ENCODE measurements at places on chromosomes 12 and 14.

GRCh38 chr12:53047221-53048032, 2.4 kb upstream of the TNS2 start:
- no peak for DNase-seq

GRCh38 chr12:124319368-124320050, 24.6 kb downstream of the RFLNA start:
- DNase-seq: no peak

DNA sequence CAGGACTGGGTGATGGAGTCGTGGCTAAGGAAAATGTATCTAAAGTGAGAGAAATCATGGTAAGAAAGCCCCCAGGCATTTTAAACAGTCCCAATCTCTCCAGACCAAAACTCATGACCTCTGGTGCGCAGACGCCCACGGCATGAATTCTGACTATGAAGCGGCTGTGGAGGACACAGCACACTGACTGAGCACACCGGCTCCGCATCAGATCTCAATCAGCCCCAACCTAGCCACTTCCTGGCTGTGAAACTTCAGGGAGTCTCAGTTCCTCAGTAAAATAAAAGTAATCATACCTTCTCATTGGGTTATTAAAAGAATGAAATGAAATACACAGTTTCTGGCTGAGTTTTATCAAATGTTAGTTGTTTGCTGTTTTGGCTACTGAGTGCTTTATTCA, 38.7 kb downstream of the SETD3 start:
- DNase-seq: no peak

- DNase-seq: no peak
Observed at GRCh38 chr12:12741660-12742059, 24.5 kb downstream of the CDKN1B start.

- DNase-seq: no peak
Observed at GRCh38 chr12:53558631-53559030, 51.3 kb upstream of the NPFF start.

GRCh38 chr12:51941604-51942003, 9.9 kb upstream of the ACVR1B start:
- DNase-seq: peak; percentile 89

- no peak for DNase-seq
Observed at GRCh38 chr14:29274890-29275596, 508.5 kb downstream of the FOXG1 start.

DNA sequence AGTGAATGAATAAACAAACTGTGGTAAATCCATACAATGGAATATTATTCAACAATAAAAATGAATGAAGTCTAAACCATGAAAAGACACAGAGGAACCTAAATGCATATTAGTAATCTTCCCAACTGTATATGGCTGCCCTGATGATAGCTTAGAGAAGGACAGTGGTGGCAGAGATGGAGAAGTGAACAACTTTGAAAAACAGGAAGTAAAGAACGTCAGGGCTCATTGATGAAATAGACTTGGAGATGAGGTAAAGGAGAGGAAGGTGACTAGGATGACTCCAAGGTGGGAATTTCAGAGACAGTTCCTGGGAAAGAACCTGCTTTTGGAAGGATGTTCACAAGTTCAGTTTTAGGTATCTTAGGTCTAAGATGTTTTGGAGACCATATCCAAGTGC, 36.3 kb upstream of the NT5DC3 start:
- DNase-seq: no peak

- DNase-seq: peak; percentile 79
Observed at GRCh38 chr12:25518512-25518911, 34.6 kb downstream of the LMNTD1 start.

- no peak for DNase-seq
Observed at GRCh38 chr12:113397497-113398197, 6.0 kb downstream of the SDS start.

DNA sequence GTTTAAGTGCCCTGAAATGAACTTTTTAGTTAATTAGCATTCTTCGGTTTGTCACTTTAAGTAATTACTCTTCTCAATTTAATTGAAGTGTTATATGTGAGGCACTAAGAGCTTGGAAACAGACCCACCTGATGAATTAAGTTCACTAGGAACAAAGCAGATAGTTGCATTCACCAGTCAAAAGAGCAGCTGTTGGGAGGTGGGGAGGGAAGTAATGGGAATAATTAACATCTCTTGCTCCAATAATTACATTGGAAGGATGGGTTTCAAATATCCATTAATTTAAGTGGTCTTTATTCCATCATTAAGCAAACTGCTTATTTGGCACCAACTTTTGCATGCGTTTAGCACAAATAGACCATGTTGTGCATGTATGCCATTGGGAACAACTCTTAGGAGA, 667.2 kb downstream of the GALC start:
- DNase-seq: no peak

DNA sequence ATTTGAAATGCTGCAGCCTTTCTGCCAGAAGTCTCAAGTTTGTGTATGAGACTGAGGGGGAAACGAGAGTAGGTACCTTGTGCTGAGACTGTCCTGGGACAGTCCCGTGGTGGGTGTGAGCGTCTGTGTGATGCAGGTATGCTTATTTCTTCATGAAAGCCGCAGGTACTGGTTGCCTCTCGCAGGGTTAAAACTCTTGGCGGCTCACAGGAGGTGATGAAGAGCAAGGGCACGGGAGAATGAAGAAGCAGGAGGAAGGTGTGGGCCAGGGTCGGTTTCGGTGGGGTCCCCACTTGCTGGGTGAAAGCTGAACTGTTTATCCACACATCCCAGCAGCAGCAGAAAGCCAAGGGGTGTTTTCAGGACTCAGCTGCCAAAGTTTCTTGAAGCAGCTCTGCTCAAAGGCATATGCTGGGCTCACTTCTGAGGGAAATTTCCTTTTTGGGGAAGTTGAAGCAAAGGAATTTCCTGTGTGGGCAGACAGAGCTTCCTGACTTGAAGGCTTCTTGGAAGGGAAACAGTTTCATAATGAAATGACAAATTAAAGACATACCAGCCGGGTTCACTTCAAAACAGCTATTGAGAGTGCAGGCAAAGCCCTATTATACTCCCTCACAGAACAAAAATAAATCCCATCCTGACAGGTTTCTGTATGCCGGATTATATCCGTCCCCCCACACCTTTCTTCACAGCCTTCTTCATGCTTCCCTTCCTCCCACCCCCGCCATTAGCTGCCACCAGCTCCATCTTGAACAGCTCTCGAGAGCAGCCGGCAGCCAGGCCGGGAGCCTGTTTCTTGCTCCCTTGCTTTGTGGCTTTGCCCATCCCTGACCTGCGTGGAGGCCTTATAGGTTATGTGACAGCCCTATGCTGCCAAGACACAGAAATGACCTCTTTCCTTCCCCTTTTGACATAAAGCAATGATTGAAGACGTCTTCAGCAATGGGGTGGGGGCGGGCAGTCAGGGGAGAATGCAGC, 116.6 kb downstream of the ETV6 start:
- no peak for DNase-seq

GRCh38 chr12:79294590-79294989, 396.2 kb downstream of the PAWR start:
- DNase-seq: no peak

DNA sequence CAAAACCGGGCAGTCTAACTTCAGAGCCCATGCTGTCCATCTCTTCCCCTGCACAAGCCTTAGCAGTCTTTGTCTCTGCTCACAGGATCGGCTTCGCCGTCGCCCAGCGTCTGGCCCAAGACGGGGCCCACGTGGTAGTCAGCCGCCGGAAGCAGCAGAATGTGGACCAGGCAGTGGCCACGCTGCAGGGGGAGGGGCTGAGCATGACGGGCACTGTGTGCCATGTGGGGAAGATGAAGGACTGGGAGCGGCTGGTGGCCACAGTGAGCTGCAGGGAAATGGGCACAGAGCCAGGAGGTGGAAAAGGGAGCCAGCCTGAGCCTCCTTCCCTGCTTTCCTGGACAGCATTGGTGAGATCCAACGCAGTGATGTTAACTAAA, 14.2 kb upstream of the CARMIL3 start:
- no peak for DNase-seq

- no peak for DNase-seq
Observed at GRCh38 chr14:68612049-68612448, 180.8 kb downstream of the ZFP36L1 start.

GRCh38 chr14:92121207-92121669, 268 bp downstream of the NDUFB1 start:
- no peak for DNase-seq

GRCh38 chr12:2043054-2043453, 9.7 kb upstream of the CACNA1C start:
- no peak for DNase-seq

DNA sequence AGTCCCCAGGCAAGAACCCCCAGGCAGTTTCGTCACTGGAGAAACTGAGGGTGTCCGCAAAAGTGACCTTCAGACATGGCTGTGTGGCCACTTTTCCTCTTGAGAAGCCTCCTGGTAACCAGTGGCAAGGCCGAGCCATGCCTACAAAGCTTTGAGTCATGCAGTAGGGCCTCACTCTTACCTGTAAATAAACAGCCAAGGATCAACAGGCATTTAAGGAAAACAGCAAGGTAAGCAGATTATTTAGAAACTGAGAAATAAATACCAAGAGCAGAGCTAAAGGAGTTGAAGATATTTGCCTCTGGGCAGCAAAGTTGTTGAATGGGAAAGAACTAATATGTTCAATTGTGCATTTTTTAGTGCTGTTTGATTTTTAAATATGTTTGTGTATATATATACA, 141.0 kb upstream of the BCL2L14 start:
- DNase-seq: no peak

DNA sequence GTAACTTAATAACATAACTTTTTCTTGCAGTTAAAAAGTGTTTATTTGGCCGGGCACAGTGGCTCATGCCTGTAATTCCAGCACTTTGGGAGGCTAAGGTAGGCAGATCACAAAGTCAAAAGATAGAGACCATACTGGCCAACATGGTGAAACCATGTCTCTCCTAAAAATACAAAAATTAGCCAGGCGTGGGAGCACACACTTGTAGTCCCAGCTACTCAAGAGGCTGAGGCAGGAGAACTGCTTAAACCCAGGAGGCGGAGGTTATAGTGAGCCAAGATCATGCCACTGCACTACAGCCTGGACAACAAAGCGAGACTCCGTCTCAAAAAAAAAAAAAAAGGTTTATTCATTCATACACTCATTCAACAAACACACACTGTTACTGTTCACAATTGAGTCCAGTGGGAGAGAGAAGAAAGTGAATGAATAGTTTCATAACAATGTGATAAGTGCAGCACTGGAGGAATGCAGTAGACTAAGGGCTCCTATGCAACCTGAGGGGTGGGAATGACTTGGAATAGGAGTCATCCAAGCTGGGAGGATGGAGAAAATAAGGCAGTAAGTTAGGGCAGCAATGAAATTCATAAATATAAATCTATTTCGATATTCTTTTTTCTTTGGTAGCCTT, 19.8 kb downstream of the DAD1 start:
- no peak for DNase-seq

DNA sequence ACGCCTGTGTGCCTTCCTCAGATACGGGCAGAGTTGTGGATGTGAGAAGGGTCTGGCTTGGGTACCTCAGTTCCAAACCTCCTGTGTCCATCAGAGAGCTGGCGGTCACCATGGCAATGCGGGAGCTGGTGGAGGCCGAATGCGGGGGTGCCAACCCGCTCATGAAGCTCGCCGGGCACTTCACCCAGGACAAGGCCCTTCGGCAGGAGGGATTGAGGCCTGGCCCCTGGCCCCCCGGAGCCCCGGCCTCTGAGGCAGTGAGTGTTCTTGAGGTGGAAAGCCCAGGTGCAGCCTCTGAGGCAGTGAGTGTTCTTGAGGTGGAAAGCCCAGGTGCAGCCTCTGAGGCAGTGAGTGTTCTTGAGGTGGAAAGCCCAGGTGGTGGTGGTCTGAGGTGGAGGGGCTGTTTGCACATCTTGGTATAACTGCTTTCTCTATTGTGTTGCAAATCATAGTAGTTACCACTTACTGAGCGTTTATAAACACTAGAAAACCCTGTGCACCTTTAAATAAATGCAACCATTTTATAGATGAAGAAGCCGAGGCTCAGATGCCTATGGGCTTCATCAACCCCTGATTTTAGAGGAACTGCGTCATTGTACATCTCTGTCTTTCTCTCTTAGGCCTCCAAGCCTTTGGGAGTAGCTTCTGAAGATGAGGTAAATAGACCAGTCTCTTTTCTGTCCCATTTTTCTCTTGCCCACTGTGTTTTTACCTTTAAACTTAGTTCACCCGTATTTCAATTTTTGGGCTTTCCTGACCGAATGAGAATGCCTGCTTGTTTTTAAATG, 976 bp downstream of the PEX5 start:
- DNase-seq: no peak

GRCh38 chr12:109010259-109010658, 10.6 kb downstream of the SVOP start:
- no peak for DNase-seq

DNA sequence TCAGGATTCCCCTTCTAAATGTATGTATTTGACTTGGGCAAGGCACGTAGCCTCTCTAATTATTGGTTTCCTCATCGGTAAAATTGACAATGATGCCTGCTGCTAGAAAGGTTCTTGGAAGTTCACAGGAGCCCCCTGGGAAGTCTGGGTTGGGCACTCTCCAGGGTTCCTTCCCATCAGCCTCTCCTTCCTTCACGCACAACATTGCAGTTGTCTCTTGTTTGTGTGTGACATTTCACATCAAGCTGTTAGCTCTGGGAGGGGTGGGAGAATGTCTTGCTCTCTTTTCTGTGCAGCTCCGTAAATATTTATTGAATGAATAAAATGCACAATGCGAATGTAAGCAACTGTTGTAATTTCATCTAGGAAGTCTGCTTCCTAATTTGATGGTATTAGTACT, 153.2 kb upstream of the PRICKLE1 start:
- no peak for DNase-seq

DNA sequence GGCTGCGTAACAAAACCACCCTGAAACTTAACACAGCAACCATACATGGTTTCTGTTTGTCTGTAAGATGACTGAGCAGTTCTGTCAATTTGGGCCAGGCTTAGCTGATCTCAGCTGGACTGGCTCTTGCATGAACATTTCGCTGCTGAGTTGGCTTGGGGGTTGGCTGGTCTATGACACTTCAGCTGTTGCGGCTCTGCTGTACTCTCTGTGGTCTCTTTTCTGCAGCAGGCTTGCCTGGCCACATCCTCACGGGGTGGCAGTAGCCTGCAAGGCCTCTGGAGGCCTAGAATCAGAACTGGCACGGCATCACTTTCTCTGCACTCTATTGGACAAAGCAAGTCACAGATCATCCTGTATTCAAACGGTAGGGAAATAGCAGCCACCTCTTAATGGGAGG, 216.2 kb downstream of the BCL11B start:
- no peak for DNase-seq

- no peak for DNase-seq
Observed at GRCh38 chr12:25388183-25388582, 137.5 kb upstream of the KRAS start.

GRCh38 chr12:11882301-11883019, 188.3 kb upstream of the BCL2L14 start:
- DNase-seq: no peak

GRCh38 chr12:105221583-105222283, 14.2 kb downstream of the APPL2 start:
- DNase-seq: no peak

DNA sequence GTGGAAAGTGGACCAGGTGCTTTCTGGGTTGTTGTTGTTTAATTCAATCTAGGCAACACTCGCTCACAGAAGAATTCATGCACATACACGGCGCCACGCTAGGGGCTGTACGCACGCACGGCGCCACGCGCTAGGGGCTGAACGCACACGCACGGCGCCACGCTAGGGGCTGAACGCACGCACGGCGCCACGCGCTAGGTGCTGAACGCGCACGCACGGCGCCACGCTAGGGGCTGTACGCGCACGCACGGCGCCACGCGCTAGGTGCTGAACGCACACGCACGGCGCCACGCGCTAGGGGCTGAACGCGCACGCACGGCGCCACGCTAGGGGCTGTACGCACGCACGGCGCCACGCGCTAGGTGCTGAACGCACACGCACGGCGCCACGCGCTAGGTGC, 54.3 kb downstream of the NINJ2 start:
- DNase-seq: no peak

Data from foreskin keratinocyte (primary cell).